ENCODE measurements at places on chromosomes 16 and 17. TPM values are rescaled to one million over a fixed set of nuclear protein-coding genes. Genes with fewer than 3 reads are reported as not detected.

DNA sequence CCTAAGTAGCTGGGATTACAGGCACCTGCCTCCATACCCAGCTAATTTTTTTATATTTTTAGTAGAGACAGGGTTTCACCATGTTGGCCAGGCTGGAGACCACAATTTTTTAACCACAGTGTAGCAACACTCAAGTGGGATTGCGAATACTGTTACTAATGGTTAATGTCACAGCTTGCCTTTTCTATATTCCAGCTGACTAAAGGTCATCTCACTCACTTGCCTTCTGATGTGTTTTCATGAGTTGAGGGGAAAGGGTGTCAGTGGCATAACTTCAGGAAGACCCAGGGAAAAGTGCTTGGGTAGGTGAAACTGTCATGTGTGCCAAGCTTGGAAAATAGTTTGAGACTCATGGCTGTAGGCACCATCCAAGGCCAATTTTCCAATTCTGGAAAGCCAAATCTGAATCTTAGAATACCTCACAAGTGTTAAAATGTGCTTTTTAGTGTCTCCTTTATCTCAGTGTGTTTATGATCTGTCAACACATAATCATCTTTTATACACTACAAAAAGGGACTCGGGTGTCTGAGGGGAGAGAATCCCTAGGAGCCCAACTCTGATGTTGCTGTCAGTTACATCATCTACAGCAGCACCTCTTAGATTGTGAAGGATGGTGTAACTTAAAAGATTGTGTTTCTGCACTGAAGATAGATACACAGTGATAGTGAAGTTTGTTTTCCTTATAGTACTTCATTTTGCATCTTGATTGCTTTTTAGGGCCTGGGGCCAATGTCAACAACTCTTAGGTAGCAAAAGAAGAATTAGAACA lies 27.1 kb downstream of the OGFOD1 start:
- DNase-seq = no peak

DNA sequence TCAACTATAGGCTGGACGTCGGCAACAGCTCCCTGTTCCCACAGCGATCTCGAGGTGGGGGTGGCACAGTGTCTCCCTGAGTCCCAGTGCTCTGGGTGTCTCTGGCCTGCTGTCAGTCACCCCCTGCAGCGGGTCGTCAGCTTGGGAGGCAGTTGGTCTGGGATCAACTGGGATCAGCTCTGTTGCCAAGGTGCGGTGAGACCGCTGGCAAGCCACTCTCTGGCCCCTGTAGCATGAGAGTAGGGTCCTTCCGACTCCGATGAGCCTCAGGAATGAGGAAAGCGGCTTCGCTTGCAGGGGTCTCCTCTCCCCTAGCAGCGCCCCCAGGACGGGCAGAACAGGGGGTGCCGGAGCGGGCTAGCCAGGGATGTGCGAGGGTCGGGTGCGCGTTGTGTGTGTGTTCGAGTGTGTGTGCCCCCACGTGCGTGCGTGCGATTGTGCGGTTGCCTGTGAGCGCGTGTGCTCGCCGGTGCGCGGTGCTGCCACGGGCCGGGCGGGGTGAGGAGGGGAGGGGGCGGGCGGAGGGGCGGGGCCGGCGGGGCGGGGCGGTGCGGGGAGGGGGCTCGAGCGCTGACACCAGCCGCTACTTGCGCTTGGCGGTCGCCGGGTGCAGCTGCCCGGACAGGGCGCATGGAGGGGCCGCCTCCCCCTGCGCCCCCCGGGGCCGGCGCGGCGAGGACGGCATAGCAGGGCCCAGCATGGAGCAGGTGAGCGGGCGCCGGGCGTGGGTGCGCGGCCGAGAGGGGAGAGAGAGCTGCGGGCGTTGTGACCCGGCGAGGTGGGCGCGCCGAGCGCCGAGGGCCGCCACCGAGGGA lies 9.4 kb upstream of the ARHGAP23 start:
- no peak for DNase-seq

DNA sequence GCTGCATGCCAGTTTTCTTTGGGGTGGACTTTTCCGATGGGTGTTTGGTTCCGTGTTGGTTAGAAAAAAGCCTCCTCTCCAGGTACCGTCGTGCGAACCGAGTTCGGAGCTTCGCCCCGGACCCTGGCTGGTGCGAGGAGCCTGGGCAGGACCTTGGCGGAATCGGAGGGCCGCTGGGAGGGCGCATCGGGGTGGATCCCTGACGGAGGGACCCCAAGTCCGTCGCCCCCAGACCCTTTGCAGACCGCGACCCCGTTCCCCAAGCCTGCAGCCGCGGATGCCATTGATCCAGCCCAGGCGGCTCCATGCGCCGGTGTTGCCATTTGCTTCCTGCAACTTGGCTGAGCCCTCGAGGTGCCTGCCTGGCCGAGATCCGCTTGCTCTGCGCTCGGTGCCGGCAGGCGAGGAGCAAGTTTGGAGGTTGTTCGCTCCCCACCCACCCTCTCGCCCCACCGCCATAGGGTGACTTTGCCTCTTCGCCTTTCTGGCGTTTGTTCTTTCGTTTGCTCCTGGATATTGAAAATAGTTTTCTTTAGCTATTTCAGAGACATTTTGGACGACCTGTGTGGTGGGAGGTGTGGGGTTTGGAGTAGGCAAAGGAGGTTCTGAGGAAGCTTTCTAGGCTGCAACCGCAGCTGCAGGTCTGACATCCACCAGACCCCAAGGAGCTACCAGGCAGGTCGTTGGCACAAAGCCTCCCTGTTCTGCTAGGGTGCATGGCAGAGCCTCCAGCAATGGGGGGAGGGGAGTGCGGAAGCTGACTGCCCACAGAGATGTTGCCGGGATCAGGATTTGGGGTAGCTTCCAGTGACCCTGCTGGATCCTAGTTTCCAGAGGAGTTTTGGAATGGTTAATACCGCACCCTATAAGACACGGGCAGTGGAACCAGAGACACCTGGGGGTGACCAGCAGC lies 58.2 kb downstream of the RAP1GAP2 start:
- no peak for DNase-seq

Gene NPIPB9
- total RNA-seq = not detected

Gene IL17C
- not detected for total RNA-seq

Measured in esophagus squamous epithelium (tissue), 5 donors.